Cardiac septum (tissue), 1 donor: ENCODE measurements at places on chromosomes 4 and X. TPM values are rescaled to one million over a fixed set of nuclear protein-coding genes. Genes with fewer than 3 reads are reported as not detected.

- DNase-seq = peak; percentile 58
These were observed 77.8 kb upstream of the MXD4 start for GRCh38 chr4:2339458-2340271.

DNA sequence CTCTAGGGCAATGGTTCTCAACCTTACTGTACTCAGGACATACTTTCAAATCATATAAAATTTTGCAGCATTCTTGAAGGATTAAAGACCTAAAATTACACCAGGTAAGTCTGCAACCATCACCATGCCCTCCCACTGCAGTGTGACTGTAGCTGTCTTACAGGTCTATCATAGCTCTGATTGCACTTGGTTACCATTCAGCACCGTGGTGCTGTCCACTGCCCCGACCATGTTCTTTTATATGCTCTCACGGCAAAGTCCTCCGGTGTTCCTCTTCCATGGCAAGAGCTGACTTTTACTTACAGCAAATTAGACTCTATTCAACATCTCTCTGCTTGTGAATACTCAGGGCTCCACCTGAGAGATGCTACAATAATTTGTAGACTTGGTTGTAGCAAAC lies 11.5 kb downstream of the CRMP1 start:
- DNase-seq = no peak

DNA sequence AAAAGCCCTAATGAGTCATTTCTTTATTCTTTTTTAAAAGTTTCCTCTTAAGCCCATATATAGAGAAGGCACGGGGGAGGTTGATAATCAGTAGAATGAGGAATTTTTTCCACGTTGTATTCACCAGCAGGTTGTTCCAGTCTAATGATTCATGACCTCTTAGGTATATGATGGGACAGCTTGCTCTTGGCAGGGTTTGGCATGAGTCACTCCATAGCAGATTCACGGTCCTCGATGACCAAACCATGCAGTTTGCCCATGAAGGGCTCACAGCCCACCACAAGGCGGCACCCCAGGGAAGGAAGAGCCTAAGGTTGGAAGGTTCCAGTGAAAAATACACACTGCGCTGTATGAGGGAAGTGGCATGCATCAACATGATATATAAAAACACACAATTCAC lies 623.8 kb upstream of the DIPK2B start:
- DNase-seq = no peak

DNA sequence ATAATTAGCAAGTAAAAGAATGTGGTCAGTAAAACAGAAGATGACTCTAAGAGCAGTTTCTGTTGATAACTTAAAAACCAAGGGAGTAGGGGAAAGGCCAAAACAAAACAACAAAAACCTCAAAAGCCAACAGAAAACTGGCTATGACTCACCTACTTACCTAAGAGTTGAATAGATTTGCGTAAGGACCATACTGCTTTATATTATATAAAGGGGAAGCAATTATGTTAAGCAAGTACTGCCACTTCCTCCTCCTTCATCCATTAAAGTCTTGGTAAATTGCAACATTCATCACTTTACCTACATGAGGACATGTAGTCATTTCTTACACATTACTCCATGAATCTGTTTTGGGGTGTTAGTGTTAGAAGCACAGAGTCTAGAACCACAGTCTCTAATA lies 85.9 kb upstream of the FAM47A start:
- DNase-seq = no peak

SGMS2 gene
- total RNA-seq = 37.8 TPM

- no peak for DNase-seq
These were observed 8.9 kb downstream of the DGKQ start for GRCh38 chr4:964346-965025.

- DNase-seq = no peak
These were observed 96.3 kb downstream of the ZNF827 start for GRCh38 chr4:145842224-145842887.

PLXNB3 gene
- 7.6 TPM for total RNA-seq
